Chondrocyte (in vitro differentiated cells): ENCODE measurements at places on chromosomes 12 and 14. TPM values are rescaled to one million over a fixed set of nuclear protein-coding genes. Genes with fewer than 3 reads are reported as not detected.
A peak's percentile ranks its signal among the peaks of the same experiment; 100 is the strongest.

- peaks cover 19% of the 10 kb centered on the region for H3K27me3 ChIP-seq
- no peak overlapping the region for H3K4me3 ChIP-seq
- H3K36me3 ChIP-seq: no peaks in the 10 kb centered on the region
- peaks cover 17% of the 10 kb centered on the region for H3K4me1 ChIP-seq
- no peak overlapping the region for H3K27ac ChIP-seq
Measured at GRCh38 chr14:59831121-59831730, 39.4 kb downstream of the RTN1 start.

DNA sequence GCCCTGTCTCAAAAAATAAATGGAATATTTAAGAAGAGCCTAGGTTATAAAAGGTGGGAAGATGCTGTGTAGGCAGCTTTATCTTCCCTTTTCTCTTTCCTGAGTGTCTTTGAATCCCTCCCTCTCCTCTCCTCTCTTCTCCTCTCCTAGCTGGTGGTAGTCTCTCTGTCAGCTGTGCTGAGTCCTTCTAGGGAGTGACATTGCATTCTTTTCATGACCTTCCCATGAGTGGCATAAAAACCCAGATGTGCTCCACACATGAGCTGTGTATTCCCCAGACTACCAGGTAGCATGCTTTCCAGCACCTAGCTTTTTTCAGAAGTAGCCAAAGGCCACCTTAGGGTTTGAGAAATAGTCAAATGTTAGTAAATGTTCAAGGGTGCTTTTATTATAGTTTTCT is 23.6 kb downstream of the SAMD4A start:
- H3K36me3 ChIP-seq: peaks cover 15% of the 10 kb centered on the region
- peak overlapping the region; percentile 11 for H3K27ac ChIP-seq
- no peak overlapping the region for H3K4me3 ChIP-seq
- H3K27me3 ChIP-seq: no peaks in the 10 kb centered on the region

DNA sequence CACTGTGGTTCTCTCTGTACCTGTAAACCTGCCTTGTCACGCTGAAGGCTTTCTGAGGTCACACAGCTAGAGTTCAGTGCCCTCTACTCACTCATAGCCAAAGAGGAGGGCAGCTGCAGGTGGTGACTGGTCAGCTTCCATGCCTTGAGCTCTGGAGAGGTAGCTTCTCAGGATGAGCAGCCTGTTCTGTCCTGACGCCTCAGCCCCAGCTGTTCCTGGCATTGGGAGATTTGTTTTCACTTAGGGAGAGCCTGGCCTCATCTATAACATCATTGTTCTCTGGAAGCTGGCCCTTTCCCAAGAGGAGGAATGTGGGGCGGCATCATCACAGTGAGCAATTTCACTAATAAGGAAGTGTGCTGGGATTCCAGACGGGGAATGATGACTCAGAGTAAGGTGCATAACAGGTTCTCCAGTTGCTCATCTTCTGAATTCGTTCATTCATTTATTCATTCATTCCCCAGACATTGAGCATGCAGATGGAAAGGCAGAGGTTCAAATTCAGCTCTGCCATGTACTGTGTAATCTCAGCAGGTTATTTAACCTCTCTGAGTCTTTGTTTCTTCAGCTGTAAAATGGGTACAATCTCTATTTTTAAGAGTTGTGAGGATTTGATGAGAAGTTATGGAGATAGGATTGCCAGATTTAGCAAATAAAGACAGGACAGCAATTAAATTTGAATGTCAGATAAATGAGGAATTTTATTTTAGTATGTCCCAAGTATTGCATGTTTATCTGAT is 255.8 kb upstream of the CRY1 start:
- H3K4me1 ChIP-seq: no peaks in the 10 kb centered on the region
- H3K4me3 ChIP-seq: no peak overlapping the region
- no peak overlapping the region for H3K27ac ChIP-seq
- H3K36me3 ChIP-seq: no peaks in the 10 kb centered on the region
- H3K27me3 ChIP-seq: peaks cover 22% of the 10 kb centered on the region

DNA sequence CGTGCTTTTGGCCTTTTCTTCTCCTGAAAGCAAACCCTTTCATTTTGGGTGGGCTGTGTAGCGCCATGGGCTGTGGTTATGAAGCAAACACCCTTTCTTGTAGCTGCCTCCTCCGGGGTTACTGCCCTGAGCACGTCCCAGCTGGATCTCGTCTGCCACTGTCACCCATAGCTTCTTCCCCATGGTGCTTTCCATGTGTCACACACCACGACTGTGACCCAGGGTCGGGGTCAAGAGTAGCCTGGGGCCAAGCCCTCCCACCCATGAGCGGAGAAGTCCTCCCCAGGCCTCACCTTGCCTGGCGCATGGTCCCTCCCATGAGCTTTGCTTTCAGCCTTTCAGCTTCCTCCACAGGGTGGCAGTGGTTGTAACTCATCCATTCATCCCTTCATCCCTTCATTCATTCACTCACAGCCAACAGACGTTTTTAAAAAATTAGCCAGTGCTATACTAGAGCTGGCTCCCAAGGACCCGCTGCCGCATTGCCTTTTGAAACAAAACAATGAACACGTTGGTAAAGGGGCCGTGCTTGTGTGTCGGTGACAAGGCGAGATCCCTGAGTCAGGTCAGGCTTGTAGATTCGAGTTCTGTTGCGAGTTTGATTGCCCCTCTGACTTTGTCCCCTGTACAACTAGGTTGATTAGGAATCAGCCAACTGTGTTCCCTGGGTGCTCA is 29.5 kb downstream of the MEG3 start:
- peaks cover 11% of the 10 kb centered on the region for H3K27me3 ChIP-seq
- no peak overlapping the region for H3K4me3 ChIP-seq
- H3K4me1 ChIP-seq: no peaks in the 10 kb centered on the region
- DNase-seq: peak; percentile 68
- no peaks in the 10 kb centered on the region for H3K36me3 ChIP-seq

- no peak overlapping the region for H3K27ac ChIP-seq
- H3K36me3 ChIP-seq: peaks cover 1% of the 10 kb centered on the region
- H3K27me3 ChIP-seq: peaks cover 14% of the 10 kb centered on the region
- H3K4me1 ChIP-seq: peaks cover 13% of the 10 kb centered on the region
Measured at GRCh38 chr12:54429014-54429471, 10.0 kb upstream of the ITGA5 start.

GRCh38 chr12:102350070-102350469 is 130.3 kb downstream of the IGF1 start:
- H3K27ac ChIP-seq: no peak overlapping the region
- no peaks in the 10 kb centered on the region for H3K4me1 ChIP-seq
- peaks cover 3% of the 10 kb centered on the region for H3K27me3 ChIP-seq
- DNase-seq: no peak

- H3K27ac ChIP-seq: no peak overlapping the region
- DNase-seq: no peak
- H3K27me3 ChIP-seq: no peaks in the 10 kb centered on the region
- H3K4me3 ChIP-seq: no peak overlapping the region
Measured at GRCh38 chr14:53547593-53547992, 394.5 kb upstream of the DDHD1 start.

DNA sequence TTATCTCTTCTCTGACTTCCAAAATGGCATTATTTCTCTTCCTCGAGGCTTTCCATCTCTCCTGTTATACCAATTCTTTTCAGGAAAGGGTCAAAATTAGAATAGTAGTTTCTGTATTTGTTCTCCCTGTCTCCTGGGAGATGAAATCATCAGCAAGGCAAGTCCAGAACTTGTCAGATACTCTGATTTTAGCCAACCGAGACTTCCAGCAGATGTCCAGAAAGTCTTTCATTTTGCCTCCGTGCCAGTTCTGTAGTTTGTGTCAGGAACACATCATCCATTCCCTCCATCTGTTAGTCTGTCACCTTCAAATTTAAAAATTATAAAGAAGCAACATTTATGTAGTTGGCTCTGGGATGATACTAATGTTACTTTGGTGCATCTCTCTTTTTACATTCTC is 275.7 kb downstream of the CCDC59 start:
- peaks cover 2% of the 10 kb centered on the region for H3K36me3 ChIP-seq
- H3K27me3 ChIP-seq: no peaks in the 10 kb centered on the region
- DNase-seq: no peak
- H3K27ac ChIP-seq: no peak overlapping the region
- H3K4me1 ChIP-seq: no peaks in the 10 kb centered on the region

- H3K27ac ChIP-seq: peak overlapping the region; percentile 83
- H3K27me3 ChIP-seq: no peaks in the 10 kb centered on the region
- H3K4me1 ChIP-seq: peaks cover 69% of the 10 kb centered on the region
- no peak overlapping the region for H3K4me3 ChIP-seq
Measured at GRCh38 chr12:108578813-108579212, 16.4 kb downstream of the ISCU start.

DNA sequence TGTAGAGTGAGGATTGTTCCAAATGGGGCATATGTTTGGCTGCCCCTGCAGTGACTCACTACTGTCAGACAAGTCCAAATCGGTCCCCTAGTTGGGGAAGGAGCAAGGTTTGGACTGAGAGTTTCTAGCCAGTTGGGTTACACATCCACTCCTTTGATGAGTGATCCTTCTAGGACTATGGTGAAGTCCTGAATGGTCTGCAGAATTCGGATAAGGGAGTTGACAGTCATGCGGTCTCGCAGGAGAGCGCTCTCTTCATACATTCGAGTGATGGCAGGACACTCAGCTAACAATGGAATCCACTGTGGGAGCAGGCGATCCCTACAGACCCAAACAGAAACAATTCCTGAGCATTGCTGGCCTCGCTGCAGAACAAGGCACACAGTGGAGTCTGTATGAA is 61.5 kb upstream of the SINHCAF start:
- no peak overlapping the region for H3K4me3 ChIP-seq
- DNase-seq: no peak
- H3K27ac ChIP-seq: no peak overlapping the region
- H3K36me3 ChIP-seq: peaks cover 5% of the 10 kb centered on the region
- H3K27me3 ChIP-seq: no peaks in the 10 kb centered on the region
- H3K4me1 ChIP-seq: peaks cover 11% of the 10 kb centered on the region

DNA sequence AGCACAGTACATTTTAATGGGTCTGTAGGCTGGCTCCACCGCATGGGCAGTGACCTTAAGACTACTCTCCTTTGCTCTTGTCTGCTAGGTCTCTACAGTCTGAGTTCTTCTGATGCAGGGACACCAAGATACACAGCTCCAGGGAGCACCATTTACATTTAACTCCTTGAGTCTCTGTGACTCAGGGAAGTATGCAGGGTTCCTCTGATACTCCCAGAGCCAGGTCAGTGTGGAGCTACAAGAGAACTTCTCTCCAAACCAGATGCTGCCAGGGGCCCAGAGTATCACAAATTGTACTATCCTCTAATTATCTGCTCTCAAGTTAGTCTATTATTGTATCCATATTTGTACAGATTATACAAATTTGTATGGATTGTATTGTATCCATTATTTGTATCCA is 15.2 kb downstream of the ZFP36L1 start:
- DNase-seq: no peak
- no peak overlapping the region for H3K27ac ChIP-seq
- no peak overlapping the region for H3K4me3 ChIP-seq
- H3K36me3 ChIP-seq: peaks cover 1% of the 10 kb centered on the region

- no peak overlapping the region for H3K27ac ChIP-seq
- H3K36me3 ChIP-seq: no peaks in the 10 kb centered on the region
- DNase-seq: no peak
- no peaks in the 10 kb centered on the region for H3K4me1 ChIP-seq
- H3K27me3 ChIP-seq: no peaks in the 10 kb centered on the region
Measured at GRCh38 chr12:48910196-48910595, 15.1 kb downstream of the FKBP11 start.

- H3K36me3 ChIP-seq: no peaks in the 10 kb centered on the region
- no peak overlapping the region for H3K4me3 ChIP-seq
- no peak overlapping the region for H3K27ac ChIP-seq
- H3K27me3 ChIP-seq: no peaks in the 10 kb centered on the region
- no peak for DNase-seq
Measured at GRCh38 chr12:80498059-80498728, 54.2 kb downstream of the PTPRQ start.

- H3K27me3 ChIP-seq: no peaks in the 10 kb centered on the region
- H3K4me3 ChIP-seq: peak overlapping the region; percentile 22
- peaks cover under 1% of the 10 kb centered on the region for H3K36me3 ChIP-seq
- H3K4me1 ChIP-seq: peaks cover 86% of the 10 kb centered on the region
- H3K27ac ChIP-seq: peak overlapping the region; percentile 97
- no peak for DNase-seq
Measured at GRCh38 chr12:124508381-124509079, 58.9 kb downstream of the NCOR2 start.

GRCh38 chr12:132018193-132018916 is 68.6 kb downstream of the EP400 start:
- no peaks in the 10 kb centered on the region for H3K27me3 ChIP-seq
- peaks cover 39% of the 10 kb centered on the region for H3K36me3 ChIP-seq
- no peaks in the 10 kb centered on the region for H3K4me1 ChIP-seq
- DNase-seq: no peak

GRCh38 chr12:78530100-78530765 is 334.3 kb upstream of the SYT1 start:
- no peak overlapping the region for H3K4me3 ChIP-seq
- no peaks in the 10 kb centered on the region for H3K4me1 ChIP-seq
- no peaks in the 10 kb centered on the region for H3K36me3 ChIP-seq
- no peak for DNase-seq
- no peak overlapping the region for H3K27ac ChIP-seq

DNA sequence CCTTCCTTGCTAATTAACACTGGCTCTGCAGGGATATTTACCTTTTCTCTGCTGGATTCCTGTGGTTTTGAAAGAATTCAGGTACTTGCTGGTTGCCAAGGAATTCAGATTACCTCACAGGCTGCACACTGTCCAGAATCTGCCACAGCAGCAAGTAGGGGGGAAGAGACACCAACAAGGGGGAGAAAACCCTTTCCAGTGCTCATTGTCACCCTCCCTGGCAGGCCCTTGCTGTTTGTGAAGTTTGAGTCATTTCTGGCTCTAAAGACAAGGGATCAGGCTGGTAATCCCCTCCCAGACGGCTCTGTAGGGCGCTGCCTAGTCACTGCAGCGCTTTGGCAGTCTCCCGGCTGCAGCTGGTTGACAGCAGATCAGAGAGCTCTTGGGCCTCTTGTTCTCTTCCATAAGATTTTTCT is 50.8 kb downstream of the TTLL5 start:
- H3K4me1 ChIP-seq: peaks cover 45% of the 10 kb centered on the region
- H3K27me3 ChIP-seq: no peaks in the 10 kb centered on the region
- no peaks in the 10 kb centered on the region for H3K36me3 ChIP-seq
- H3K4me3 ChIP-seq: no peak overlapping the region
- DNase-seq: peak; percentile 92
- peak overlapping the region; percentile 97 for H3K27ac ChIP-seq

- no peak for DNase-seq
- no peaks in the 10 kb centered on the region for H3K27me3 ChIP-seq
- no peaks in the 10 kb centered on the region for H3K36me3 ChIP-seq
- no peak overlapping the region for H3K27ac ChIP-seq
Measured at GRCh38 chr12:114732426-114733030, 48.6 kb upstream of the TBX3 start.

GRCh38 chr12:124222368-124223245 is 72.3 kb upstream of the RFLNA start:
- H3K36me3 ChIP-seq: peaks cover 4% of the 10 kb centered on the region
- H3K27me3 ChIP-seq: peaks cover 5% of the 10 kb centered on the region
- no peak for DNase-seq
- peaks cover 6% of the 10 kb centered on the region for H3K4me1 ChIP-seq
- H3K27ac ChIP-seq: no peak overlapping the region

Gene LHX5
- total RNA-seq: not detected in 3 replicates

Gene SLC6A13
- total RNA-seq: 0.37 to 0.59 TPM in 2 of 3 replicates, not detected in the other

Gene FAR2
- 11.1 to 19.6 TPM (median 19.3 TPM) in 3 replicates for total RNA-seq

Gene KRT7
- total RNA-seq: 187 to 277 TPM (median 266 TPM) in 3 replicates

Gene PRPH
- total RNA-seq: not detected in 3 replicates

Gene TM9SF1
- total RNA-seq: 60.3 to 92.0 TPM (median 61.0 TPM) in 3 replicates

Gene RPL10L
- not detected in 3 replicates for total RNA-seq

Gene LRTM2
- total RNA-seq: not detected in 3 replicates

Gene ERBB3
- total RNA-seq: 0.52 to 1.7 TPM (median 1.4 TPM) in 3 replicates

Gene KCNH3
- total RNA-seq: 0.10 to 0.27 TPM in 2 of 3 replicates, not detected in the other

Gene PLCZ1
- not detected in 3 replicates for total RNA-seq

Gene PMCH
- not detected in 3 replicates for total RNA-seq
